ENCODE measurements at places on chromosomes 4 and X.

- no peaks in the 10 kb centered on the region for H3K27me3 ChIP-seq
- H3K27ac ChIP-seq: no peak overlapping the region
- no peaks in the 10 kb centered on the region for H3K36me3 ChIP-seq
- DNase-seq: no peak
These were observed 177.1 kb downstream of the SPANXN3 start for GRCh38 chrX:143340190-143340589.

DNA sequence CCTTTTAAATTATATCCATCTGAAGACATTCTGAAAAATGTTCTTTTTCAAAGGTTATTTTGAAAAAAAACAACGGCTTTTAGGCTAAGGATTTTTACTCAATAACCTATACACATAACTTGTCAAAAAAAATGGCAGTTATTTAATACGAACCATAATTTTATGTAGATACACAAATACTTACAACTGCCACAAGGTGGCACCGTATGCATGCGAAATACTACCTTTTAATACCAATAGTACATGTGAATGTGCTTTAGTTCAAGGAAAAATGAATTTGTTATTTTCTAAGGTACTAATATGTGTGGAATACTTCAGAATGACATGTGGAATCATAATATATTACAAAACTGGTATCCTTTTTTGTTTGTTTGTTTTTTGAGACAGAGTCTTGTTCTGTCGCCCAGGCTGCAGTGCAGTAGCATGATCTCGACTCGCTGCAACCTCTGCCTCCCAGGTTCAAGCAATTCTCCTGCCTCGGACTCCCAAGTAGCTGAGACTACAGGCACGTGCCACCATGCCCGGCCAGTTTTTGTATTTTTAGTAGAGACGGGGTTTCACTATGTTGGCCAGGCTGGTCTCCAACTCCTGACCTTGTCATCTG lies 4.6 kb upstream of the MAD2L1 start:
- no peak for DNase-seq
- H3K4me3 ChIP-seq: no peak overlapping the region
- H3K36me3 ChIP-seq: no peaks in the 10 kb centered on the region
- H3K4me1 ChIP-seq: peaks cover 5% of the 10 kb centered on the region
- H3K27ac ChIP-seq: no peak overlapping the region
- H3K27me3 ChIP-seq: no peaks in the 10 kb centered on the region

DNA sequence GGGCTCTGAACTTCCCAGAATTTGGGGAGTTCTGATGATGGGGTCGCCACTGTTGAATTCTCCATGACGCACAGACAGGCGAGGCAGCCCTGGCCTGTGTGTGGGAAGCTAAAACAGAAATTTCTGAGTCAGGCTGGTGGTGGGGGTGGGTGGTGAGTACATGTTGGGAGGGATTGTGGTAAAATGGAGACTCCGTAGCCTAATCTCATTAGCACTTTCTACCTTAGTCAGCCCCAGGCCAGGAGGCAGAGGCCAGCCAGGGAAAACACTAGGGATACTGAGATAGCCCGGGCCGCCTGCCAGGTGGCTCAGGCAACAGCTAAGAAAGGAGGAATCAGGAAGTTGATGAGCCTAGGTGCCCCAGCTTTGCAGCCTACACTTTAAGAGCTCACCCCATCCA lies 39.3 kb upstream of the NHSL2 start:
- H3K4me1 ChIP-seq: no peaks in the 10 kb centered on the region
- DNase-seq: no peak
- H3K36me3 ChIP-seq: no peaks in the 10 kb centered on the region
- no peak overlapping the region for H3K27ac ChIP-seq

GRCh38 chr4:153025406-153025805 lies 89.3 kb downstream of the FHDC1 start:
- H3K4me3 ChIP-seq: no peak overlapping the region
- no peaks in the 10 kb centered on the region for H3K36me3 ChIP-seq
- H3K27ac ChIP-seq: no peak overlapping the region
- peaks cover 2% of the 10 kb centered on the region for H3K4me1 ChIP-seq

DNA sequence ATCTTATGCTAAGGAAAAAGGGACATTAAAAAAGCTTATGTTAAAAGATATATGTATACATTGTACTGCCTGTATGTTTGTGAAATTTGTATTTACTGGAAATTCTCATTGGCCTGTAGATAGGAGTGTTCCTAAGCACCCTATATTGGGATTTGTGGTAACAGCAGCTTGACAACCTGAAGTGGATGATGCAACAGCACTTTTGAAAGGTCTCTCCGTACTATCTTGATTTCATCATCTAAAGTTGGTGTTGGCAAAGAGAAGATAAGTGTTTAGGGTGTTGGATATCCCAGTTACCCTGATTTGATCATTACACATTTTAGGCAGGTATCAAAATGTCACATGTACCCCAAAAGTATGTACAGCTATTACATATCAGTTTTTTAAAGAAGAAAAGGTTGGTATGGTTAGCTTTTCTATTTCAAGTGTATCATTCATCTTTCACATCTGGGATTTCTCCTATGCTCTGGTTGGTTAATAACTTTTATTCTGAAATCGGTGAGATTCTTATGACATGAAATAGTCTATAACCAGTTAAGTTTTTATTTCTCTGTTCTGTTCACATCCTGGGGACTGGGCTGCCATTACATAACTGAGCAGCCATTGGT lies 10.3 kb downstream of the HADH start:
- no peak for DNase-seq
- H3K4me1 ChIP-seq: peaks cover 4% of the 10 kb centered on the region
- no peak overlapping the region for H3K4me3 ChIP-seq
- no peaks in the 10 kb centered on the region for H3K27me3 ChIP-seq
- no peaks in the 10 kb centered on the region for H3K36me3 ChIP-seq

- no peaks in the 10 kb centered on the region for H3K36me3 ChIP-seq
- DNase-seq: no peak
- no peak overlapping the region for H3K4me3 ChIP-seq
- H3K4me1 ChIP-seq: no peaks in the 10 kb centered on the region
- no peaks in the 10 kb centered on the region for H3K27me3 ChIP-seq
These were observed 13.7 kb upstream of the ZNF185 start for GRCh38 chrX:152884171-152884570.

DNA sequence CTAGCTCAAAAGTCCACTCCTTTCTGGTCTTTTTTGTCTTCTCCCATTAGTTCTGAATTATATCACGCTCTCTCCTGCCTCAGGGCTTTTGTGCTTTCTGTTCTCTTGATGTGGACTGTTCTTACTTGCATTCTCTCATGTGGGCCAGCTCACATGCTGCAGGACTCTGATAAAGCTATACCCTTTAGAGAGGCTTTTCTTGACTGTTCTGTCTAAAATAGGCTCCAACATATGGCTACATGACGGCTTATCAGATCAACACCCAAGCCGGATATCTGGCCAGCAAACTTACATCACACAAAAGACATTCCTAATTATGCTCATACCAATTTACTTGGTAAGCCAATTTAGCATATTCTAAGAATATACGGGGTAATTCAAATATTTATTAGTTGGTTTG lies 1494.5 kb downstream of the TECRL start:
- no peaks in the 10 kb centered on the region for H3K4me1 ChIP-seq
- H3K36me3 ChIP-seq: no peaks in the 10 kb centered on the region
- DNase-seq: no peak
- H3K4me3 ChIP-seq: no peak overlapping the region

GRCh38 chr4:78556665-78557064 lies 5.1 kb downstream of the ANXA3 start:
- peaks cover 5% of the 10 kb centered on the region for H3K4me1 ChIP-seq
- no peaks in the 10 kb centered on the region for H3K36me3 ChIP-seq
- no peak for DNase-seq

- H3K4me1 ChIP-seq: no peaks in the 10 kb centered on the region
- no peak overlapping the region for H3K27ac ChIP-seq
- H3K36me3 ChIP-seq: no peaks in the 10 kb centered on the region
- H3K4me3 ChIP-seq: no peak overlapping the region
- no peaks in the 10 kb centered on the region for H3K27me3 ChIP-seq
- DNase-seq: no peak
These were observed 27.1 kb downstream of the RAI2 start for GRCh38 chrX:17833954-17834353.

DNA sequence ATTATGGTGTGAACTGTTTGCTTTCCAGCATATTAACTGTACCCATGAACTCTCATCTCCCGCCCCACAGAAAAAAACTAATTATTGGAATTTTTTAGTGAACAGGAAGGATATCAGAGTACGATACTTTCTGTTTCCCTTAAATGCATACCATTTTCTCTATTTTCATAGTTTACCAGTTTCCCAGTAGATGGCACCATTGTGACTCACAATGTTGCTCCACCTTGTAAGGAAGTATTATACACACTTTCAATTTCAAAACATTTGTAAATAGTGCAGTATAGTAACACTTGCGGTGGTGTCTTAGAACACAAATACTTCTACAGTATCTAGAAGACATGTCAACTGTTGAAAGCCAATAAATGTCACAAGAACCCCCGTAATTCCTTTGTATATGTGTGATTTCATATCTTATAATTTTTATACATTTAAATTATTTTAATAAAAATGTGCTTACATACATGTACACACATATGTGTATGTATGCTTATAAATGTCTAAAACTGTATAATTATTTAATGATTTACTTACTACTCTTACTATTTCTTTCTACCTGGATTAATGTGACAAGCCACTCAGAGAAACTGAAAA lies 167.3 kb downstream of the SLIT2 start:
- no peaks in the 10 kb centered on the region for H3K4me1 ChIP-seq
- no peaks in the 10 kb centered on the region for H3K27me3 ChIP-seq
- no peak overlapping the region for H3K4me3 ChIP-seq
- DNase-seq: no peak
- no peaks in the 10 kb centered on the region for H3K36me3 ChIP-seq
- H3K27ac ChIP-seq: no peak overlapping the region

GRCh38 chr4:41013746-41014145 lies 200.6 kb downstream of the APBB2 start:
- no peaks in the 10 kb centered on the region for H3K27me3 ChIP-seq
- no peak overlapping the region for H3K27ac ChIP-seq
- H3K4me1 ChIP-seq: peaks cover 5% of the 10 kb centered on the region
- H3K4me3 ChIP-seq: no peak overlapping the region

GRCh38 chr4:1038948-1039492 lies 27.6 kb downstream of the FGFRL1 start:
- no peak overlapping the region for H3K27ac ChIP-seq
- no peaks in the 10 kb centered on the region for H3K36me3 ChIP-seq
- DNase-seq: no peak
- no peaks in the 10 kb centered on the region for H3K27me3 ChIP-seq
- H3K4me3 ChIP-seq: no peak overlapping the region

DNA sequence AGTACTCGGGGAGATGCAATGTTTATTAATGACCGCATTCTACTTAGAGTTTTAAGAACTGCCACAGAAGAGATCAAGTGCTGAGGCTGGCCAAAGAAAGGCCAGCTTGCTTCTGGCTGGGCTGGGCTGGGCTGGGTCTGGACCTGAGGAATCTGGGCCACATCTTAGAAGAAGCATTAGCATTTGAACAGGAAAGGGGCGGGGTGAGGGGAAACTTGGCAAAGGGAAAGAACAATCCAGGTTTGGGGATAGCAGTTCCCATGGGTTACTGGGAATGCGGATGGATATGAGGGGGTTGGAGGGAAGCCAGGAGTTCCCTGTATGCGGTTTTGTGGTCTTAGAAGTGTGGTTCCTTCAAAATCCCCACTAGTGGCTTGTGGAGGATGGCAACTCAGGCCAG lies 83.3 kb downstream of the CLDN34 start:
- H3K4me1 ChIP-seq: peaks cover 5% of the 10 kb centered on the region
- peak; percentile 50 for DNase-seq
- H3K36me3 ChIP-seq: no peaks in the 10 kb centered on the region
- H3K27ac ChIP-seq: peak overlapping the region; percentile 58
- no peaks in the 10 kb centered on the region for H3K27me3 ChIP-seq

- peak; percentile 58 for DNase-seq
- no peaks in the 10 kb centered on the region for H3K4me1 ChIP-seq
- H3K36me3 ChIP-seq: no peaks in the 10 kb centered on the region
- peaks cover 12% of the 10 kb centered on the region for H3K27me3 ChIP-seq
- no peak within 1 kb of the TSS for H3K27ac ChIP-seq
These were observed at the start of gene MID2 for GRCh38 chrX:107825698-107826237. TSS of gene MID2 (plus strand) at chrX:107825866. CDS start at chrX:107826427, 561 bp downstream.

- H3K27me3 ChIP-seq: no peaks in the 10 kb centered on the region
- H3K4me3 ChIP-seq: no peak overlapping the region
- H3K4me1 ChIP-seq: no peaks in the 10 kb centered on the region
- no peak overlapping the region for H3K27ac ChIP-seq
- no peaks in the 10 kb centered on the region for H3K36me3 ChIP-seq
These were observed 418.9 kb upstream of the RPS6KA3 start for GRCh38 chrX:20685652-20686051.

DNA sequence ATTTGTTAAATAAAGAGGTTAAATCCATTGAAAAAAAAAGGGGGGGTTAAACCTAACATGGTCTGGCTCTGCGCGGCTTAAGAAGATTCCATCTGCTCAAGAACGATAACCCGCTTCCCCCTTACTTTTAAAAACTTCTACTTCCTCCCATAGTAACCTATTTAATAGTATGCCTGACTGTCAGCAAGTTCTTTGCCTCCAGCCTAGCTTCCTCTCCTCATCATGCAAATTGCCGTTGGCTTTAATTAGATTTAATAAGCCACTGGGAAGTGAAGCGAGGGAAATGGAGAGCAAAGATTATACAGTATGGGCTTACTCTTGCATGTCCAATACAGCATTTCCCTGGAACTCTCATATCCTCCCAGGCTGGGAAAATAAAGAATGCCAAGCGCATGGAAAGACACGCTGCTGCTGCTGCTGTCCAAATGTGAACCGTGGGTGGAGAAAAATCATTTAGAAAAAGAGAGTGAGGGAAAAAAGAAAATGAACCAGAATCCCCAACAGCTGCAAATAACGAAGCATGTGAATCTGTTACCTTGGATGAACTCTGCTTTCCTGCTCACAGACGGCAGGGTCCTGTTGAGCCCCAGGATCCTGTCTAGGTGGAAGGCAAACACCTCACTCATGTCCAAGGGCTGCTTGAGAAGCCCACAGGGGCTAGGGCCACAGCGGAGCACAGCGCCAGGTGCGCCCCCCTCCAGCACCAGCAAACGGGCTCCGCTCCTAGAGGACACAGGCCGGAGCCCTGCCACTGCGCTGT lies 2.7 kb downstream of the GASK1B start:
- no peaks in the 10 kb centered on the region for H3K36me3 ChIP-seq
- no peak for DNase-seq
- H3K4me1 ChIP-seq: no peaks in the 10 kb centered on the region
- no peak overlapping the region for H3K4me3 ChIP-seq
- no peak overlapping the region for H3K27ac ChIP-seq
- H3K27me3 ChIP-seq: no peaks in the 10 kb centered on the region

GRCh38 chrX:96979766-96980165 lies 96.1 kb downstream of the RPA4 start:
- no peaks in the 10 kb centered on the region for H3K4me1 ChIP-seq
- H3K27ac ChIP-seq: no peak overlapping the region

GRCh38 chr4:188661502-188661901 lies 522.3 kb downstream of the TRIML1 start:
- no peaks in the 10 kb centered on the region for H3K4me1 ChIP-seq
- DNase-seq: no peak
- no peaks in the 10 kb centered on the region for H3K27me3 ChIP-seq
- H3K36me3 ChIP-seq: no peaks in the 10 kb centered on the region
- H3K27ac ChIP-seq: no peak overlapping the region

GRCh38 chrX:101337776-101338271 lies 10.7 kb downstream of the TIMM8A start:
- H3K4me3 ChIP-seq: no peak overlapping the region
- H3K27me3 ChIP-seq: no peaks in the 10 kb centered on the region
- H3K27ac ChIP-seq: no peak overlapping the region
- no peaks in the 10 kb centered on the region for H3K36me3 ChIP-seq
- DNase-seq: no peak

- H3K36me3 ChIP-seq: no peaks in the 10 kb centered on the region
- H3K27me3 ChIP-seq: no peaks in the 10 kb centered on the region
- no peak for DNase-seq
- H3K4me1 ChIP-seq: no peaks in the 10 kb centered on the region
- no peak overlapping the region for H3K27ac ChIP-seq
These were observed 393.9 kb upstream of the CTSO start for GRCh38 chr4:156347412-156348075.
